ENCODE measurements at places on chromosomes 2 and 18.

DNA sequence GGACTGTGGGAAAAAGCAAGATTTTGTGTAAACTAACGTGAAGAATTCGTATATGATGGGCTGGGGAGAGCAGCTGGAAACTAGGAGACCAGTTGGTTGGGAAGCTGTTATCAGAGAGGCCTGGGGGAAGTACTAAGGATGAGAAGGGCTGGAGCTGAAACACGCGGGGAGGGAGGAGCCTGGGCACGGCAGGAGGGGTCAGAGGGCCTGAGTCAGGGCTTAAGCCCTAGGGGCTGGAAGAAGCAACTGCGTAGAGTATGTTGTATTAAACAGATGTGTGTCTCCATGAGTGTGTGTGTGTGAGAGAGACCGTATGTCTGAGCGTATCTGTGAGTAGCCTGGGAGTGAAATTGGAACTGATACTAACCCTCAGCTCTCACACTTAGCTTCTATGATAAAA lies 8.4 kb downstream of the POMC start:
- DNase-seq: no peak

GRCh38 chr2:30789670-30790210 lies 17.5 kb downstream of the CAPN13 start:
- no peak for DNase-seq

GRCh38 chr2:232242316-232242715 lies 136.2 kb upstream of the ALPP start:
- DNase-seq: no peak

DNA sequence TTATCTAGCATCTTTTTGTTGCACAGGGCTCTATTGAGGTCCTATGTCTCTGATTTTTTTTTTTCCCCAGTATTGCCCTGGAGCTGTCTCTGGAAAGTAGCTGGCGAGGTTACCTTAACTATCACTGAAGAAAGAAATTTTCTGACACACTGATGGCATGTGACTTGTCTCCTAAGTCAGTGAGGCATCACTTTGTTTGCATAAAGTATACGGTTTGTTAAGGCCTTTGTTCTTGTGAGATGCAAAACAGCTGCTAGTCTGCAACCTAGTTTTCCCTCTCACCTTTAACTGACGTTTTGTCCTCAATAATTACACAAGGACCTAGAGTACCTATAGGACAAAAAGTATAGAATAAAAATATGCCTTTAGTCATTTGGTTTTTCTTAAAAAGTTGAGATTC lies 41.8 kb downstream of the UBXN4 start:
- no peak for DNase-seq

Measured in esophagus squamous epithelium (tissue), 5 donors.